RPMI7951 (cell line): ENCODE measurements at places on chromosomes 12 and 14.

DNA sequence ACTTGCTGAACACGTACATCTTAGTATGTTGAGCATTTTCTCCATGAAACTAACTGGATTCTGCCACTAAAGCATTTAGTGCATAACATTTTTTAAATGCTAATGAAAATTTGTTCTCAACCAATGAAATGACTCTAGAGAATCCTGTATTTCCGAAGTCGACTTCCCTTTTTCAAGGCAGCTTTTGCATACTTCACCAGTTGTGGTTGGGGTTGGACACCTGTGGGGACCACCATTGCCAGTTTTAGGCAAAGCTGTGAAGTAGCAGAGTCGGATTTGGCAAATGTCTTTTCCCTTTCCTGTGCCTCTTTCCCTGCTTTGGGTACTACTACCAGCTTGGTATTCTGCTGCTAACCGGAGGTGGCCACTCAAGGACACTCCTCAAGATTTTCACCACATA lies 349.2 kb downstream of the BCAT1 start:
- DNase-seq = no peak

DNA sequence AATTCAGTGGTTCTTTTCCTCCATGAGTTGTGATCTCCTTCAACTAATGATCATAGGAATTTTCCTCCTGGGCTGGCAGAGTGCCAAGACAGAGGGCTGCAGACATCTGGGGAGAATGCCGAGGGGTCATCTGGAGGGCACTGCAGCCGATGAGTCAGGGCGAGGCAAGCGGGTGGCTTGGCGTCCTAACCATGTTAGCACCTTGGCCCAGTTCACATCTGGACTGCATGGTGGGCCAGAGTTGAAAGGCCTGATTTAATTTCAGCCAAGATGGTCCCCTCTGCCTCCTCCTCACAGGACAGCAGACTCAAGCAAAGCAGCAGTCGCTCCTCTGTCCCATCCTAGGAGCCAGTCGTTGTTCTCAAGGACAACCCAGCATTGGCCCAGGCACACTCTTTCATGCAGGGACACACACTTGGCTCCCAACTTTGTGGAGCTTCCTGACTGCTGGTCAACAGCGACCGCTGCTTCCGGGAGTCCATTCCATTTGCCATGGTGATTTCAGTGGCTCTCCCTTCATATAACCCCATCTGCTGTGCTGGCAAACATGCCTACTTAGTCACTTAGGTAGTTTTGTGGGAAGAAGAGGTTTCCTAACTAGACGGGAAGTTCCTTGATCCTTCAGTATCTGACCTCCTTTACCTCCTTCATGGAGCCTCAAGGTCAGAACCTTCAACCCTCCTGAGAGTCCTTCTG lies 161.8 kb downstream of the TTC8 start:
- DNase-seq = peak; percentile 98

GRCh38 chr14:51715742-51716141 lies 64.0 kb downstream of the FRMD6 start:
- DNase-seq = no peak

DNA sequence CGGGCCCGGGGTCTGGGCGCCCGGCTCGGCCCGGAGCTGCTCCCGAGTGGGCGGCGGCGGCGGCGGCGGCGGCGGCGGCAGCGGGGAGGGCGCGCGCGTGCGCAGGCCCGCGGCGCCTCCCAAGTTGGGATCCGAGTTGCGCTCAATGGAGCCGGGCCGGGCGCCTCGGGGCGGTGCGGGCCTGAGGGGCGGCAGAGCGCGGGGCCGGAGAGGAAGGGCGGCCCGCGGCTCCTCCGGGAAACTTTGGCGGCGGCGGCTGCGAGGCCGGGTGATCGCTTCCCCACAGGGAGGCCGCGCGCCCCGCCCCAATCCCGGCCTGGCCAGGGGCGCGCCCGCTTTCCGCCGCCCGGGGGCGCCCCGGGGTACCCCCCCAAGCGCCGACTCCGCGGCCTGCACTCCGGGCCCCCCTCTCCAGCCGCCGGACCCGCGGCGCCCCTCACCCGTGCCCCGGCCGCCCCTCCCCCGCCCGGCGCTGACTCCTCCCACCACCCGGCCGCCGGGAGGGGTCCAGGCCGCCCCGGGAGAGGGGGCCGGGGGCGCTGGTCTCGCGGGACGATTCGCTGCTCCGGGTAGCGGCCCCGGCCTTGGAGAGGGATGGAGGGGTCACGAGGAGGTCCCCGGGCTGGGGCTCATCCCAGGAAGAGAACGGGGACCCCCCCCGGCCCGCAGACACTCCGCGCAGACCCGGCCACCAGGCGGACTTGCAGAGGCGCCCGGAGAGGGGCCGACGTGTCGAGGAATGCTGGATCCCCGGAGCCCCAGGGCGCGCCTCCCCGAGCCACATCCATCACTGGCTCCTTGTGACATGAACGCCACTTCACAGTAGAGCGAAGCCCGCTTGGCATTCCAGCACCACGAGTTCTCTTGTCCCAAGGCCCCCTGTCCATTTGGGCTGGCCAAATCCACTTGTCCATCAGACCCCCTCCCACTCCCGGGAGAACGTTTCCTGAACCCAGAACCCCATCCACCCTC lies at the start of gene RILPL1:
Gene RILPL1 (minus strand): TSS at position 48 of the 972 bp plus-strand sequence. CDS start 237 bp downstream, outside the sequence.
- DNase-seq = peak; percentile 62

DNA sequence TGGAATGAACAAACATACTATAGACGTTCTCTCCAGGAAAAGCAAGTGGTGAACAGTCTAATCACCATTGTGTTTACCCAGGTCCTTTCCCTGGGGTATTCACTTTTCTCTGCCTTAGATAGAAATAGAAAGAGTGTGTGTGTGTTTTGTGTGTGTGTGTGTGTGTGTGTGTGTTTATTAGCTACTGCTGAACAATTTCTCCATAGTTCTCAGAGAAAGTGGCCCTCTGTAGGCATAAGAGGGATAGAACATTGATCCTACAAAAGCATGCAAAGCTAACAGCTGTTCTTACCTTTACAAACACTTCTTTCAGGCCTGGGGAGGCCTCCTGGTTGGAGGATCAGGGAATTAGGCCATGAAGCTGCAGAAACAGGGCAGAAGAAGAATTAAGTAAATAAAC lies 665.7 kb upstream of the TBX3 start:
- no peak for DNase-seq

DNA sequence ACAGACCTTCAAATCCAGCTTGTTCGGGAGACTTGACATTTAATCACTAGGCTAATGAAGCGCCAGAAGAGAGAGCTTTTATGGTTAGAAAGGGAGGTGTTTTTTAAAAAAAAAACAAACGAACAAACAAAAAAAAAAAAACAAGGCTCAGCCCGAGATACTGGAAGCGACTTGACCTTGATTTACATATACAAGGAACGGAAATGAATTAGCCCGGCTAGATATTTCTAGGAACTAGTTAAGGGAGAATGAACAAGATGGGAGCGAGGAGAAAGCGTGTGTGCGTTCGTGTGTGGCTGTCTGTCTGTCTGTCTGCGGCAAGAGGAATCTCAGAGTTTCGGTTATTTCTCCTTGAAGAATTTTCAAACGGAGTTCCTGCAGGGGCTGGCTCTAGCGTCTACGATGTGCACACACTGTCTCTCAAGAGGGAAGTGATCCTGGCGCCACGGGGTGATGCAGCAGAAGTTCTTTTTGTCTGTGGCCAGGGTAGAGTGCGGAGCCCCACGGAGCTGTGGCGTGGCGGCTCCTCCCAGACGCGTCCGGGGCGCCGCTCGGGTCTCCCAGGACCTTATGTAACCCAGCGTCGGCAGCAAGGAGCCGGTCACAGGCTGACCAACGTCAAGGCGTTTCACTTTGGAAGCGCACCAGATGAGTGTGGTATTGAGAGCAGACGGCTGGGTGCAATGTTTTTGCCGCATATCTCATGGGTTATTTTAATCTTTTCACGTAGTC lies 18.8 kb downstream of the SOCS2 start:
- DNase-seq = peak; percentile 86

DNA sequence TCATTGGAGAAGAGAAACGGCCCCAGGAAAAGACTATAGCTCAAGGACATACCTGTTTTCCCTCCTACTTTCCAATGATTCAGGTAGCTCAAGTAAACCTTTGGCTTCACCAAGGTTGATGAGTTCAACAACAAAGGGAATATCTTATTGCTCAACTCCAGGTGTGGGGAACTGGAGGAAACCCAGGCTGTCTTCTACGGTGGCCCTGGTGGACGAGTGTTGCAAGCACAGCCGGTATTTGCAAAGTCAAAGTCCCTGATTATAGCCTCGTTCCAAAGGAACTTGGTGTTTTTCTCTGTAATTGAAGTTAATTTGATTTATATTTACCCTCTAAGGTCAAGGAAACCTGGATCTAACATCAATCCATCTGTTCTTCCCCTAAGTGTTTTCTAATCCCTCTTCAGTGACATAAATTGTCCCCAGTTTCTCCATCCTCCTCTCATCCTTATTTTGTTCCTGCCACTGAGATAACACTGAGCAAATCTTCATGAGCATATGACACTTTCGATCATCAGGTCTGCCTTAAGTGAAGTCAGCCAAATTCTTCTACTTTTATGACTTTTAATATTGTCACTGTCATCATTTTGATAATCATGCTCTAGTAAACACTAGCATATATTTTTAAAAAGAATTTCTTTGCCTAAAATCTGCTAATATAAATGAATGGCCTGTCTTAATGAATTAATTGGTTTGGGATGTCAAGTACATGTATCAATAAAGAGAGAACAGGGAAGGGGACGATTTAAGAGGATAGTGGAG lies 174.6 kb upstream of the TBX3 start:
- DNase-seq = no peak
